Activated T-helper 1 cell treated with anti-CD3 and anti-CD28 coated beads, Interleukin-12 subunit alpha, Interleukin-12 subunit beta, Interleukin-2, Interleukin-4 antibody, amounts not matched to agents 30 ng/mL and 10 ng/mL and 1 ng/mL, durations not matched to agents 14 hours and 24 hours and 36 hours (primary cell): ENCODE measurements at places on chromosomes 3 and 15.

- no peaks in the 10 kb centered on the region for H3K27me3 ChIP-seq
- H3K27ac ChIP-seq = peak overlapping the region; percentile 18
- peaks cover 69% of the 10 kb centered on the region for H3K4me1 ChIP-seq
- no peak overlapping the region for H3K4me3 ChIP-seq
- no peak for DNase-seq
- H3K36me3 ChIP-seq = peaks cover 67% of the 10 kb centered on the region
Measured at GRCh38 chr15:81311752-81312464, 12.0 kb downstream of the STARD5 start.

- H3K27me3 ChIP-seq = no peaks in the 10 kb centered on the region
- DNase-seq = no peak
- peak overlapping the region; percentile 86 for H3K4me3 ChIP-seq
Measured at GRCh38 chr3:12661926-12662592, 1.9 kb downstream of the RAF1 start.

- no peak overlapping the region for H3K27ac ChIP-seq
- DNase-seq = no peak
- H3K36me3 ChIP-seq = no peaks in the 10 kb centered on the region
- H3K27me3 ChIP-seq = peaks cover 18% of the 10 kb centered on the region
- peaks cover 20% of the 10 kb centered on the region for H3K4me1 ChIP-seq
- H3K4me3 ChIP-seq = no peak overlapping the region
Measured at GRCh38 chr3:185943760-185944106, 5.9 kb upstream of the TRA2B start.

DNA sequence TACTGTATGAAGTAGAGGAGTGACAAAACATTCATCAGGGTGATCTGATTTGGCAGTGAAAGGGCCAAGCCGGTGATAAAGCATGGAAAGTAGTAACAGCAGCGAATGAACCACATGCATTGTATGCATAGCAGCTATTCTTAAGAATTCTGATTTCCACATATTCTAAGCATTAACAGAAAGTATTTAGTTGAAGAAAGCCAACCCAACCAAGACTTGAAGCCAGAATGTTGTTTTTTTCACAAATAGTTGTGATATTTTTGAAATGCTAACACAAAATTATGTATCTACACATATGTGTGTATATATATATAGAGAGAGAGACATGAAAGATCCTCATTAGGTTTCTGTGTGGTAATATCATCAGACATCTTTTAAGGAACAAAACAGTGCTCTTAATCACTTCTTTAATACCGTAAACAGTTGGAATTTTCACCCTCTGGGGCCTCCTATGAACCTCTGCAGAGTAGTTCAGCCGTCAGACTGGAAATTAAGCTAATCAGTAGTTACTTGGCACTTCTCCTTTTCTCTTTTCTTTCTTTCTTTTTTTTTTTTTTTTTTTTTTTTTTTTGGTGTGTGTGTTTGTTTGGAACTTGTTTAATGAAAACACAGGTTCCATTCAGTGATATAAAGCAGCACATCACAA is 139.6 kb downstream of the CMSS1 start:
- H3K36me3 ChIP-seq = no peaks in the 10 kb centered on the region
- no peak overlapping the region for H3K4me3 ChIP-seq
- DNase-seq = no peak

- peaks cover 8% of the 10 kb centered on the region for H3K4me1 ChIP-seq
- H3K27ac ChIP-seq = no peak overlapping the region
- H3K27me3 ChIP-seq = no peaks in the 10 kb centered on the region
- H3K4me3 ChIP-seq = no peak overlapping the region
- DNase-seq = no peak
Measured at GRCh38 chr3:45477041-45477725, 88.8 kb downstream of the LARS2 start.

DNA sequence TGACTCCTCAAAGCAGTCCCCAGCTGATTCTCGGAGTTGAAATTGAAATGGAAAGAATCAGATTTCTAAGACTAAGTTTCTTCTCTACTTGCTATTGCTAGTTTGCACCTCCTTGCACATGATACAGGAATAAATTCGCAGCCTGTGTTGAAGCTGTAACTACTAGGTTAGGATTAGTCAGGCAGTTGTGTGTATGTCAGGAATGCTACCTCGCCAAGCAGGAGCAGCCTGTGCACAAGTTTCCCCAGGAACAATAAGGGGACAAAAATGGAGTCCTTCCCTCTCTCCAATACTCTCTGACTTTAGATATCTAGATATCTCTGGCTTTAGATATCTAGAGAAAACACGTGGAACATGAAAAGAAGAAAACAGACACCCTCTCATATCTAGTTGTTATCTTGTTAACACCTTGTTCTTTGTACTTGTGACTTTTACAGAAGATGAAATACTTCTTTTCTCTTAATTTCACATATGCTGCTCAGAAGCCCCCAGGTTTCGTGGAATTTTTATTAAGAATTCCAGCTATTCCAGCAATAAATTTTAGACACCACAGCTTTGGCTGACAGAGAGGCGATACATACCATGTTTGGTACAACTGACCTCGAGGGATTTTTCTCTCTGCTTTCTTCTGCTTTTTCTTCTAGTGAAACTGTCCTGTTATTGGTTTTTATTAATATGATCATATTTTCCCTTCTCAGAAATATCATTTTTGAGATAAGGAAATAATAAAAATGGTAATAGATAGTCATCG is 56.1 kb upstream of the CMSS1 start:
- H3K4me1 ChIP-seq = no peaks in the 10 kb centered on the region
- DNase-seq = no peak
- H3K27me3 ChIP-seq = peaks cover 11% of the 10 kb centered on the region
- H3K27ac ChIP-seq = no peak overlapping the region
- no peak overlapping the region for H3K4me3 ChIP-seq

GRCh38 chr15:39025321-39025720 is 460.7 kb upstream of the RASGRP1 start:
- H3K27ac ChIP-seq = no peak overlapping the region
- no peak for DNase-seq
- peaks cover 5% of the 10 kb centered on the region for H3K27me3 ChIP-seq
- no peaks in the 10 kb centered on the region for H3K4me1 ChIP-seq

- H3K27me3 ChIP-seq = peaks cover 70% of the 10 kb centered on the region
- no peak within 1 kb of the TSS for H3K27ac ChIP-seq
- H3K4me1 ChIP-seq = no peaks in the 10 kb centered on the region
- H3K4me3 ChIP-seq = peak within 1 kb of the TSS; percentile 40
Measured at GRCh38 chr3:184377882-184378445, at the start of gene THPO. Gene THPO (minus strand): TSS chr3:184378207. CDS start chr3:184376259, 1,948 bp downstream.

DNA sequence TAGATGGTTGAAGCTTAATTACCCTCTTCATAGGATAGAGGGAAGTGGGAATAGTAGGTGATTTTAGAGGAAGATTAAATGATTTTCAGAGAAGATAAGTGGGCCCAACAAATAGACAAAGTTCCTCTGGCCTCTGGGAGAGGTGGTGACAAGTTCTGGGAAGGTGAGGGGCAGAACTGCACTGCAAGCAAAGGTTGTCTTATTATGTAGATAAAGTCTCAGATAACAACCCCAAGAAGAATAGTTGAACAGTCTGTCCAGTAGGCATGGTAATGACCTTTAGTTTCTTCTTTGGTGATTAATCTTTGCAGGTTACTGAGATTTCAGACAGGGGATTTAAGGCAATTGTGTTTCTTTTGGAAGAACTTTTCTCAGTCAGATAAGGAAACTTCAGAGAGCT is 439.1 kb downstream of the ROBO2 start:
- H3K36me3 ChIP-seq = no peaks in the 10 kb centered on the region
- H3K4me1 ChIP-seq = no peaks in the 10 kb centered on the region
- no peak overlapping the region for H3K27ac ChIP-seq
- H3K4me3 ChIP-seq = no peak overlapping the region
- H3K27me3 ChIP-seq = no peaks in the 10 kb centered on the region

DNA sequence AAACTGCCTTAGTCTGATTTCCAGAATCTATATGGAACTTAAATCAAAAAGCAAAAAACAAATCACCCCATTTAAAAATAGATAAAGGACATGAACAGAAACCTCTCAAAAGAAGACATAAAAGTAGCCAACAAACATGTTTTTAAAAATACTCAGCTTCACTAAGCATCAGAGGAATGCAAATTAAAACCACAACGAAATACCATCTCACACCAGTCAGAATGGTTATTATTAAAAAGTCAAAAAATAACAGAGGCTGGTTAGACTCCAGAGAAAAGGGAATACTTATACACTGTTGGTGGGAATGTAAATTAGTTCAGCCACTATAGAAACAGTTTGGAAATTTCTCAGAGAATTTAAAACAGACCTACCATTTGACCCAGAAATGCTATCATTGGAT is 367.9 kb downstream of the ZIC4 start:
- H3K4me3 ChIP-seq = no peak overlapping the region
- no peak for DNase-seq
- no peaks in the 10 kb centered on the region for H3K27me3 ChIP-seq
- no peaks in the 10 kb centered on the region for H3K4me1 ChIP-seq
- no peak overlapping the region for H3K27ac ChIP-seq

- H3K27me3 ChIP-seq = peaks cover 8% of the 10 kb centered on the region
- H3K36me3 ChIP-seq = no peaks in the 10 kb centered on the region
- no peak for DNase-seq
- peaks cover 5% of the 10 kb centered on the region for H3K4me1 ChIP-seq
- no peak overlapping the region for H3K27ac ChIP-seq
Measured at GRCh38 chr3:159938714-159939113, 49.9 kb upstream of the IL12A start.

- no peak for DNase-seq
- H3K36me3 ChIP-seq = no peaks in the 10 kb centered on the region
- H3K4me3 ChIP-seq = no peak overlapping the region
- H3K4me1 ChIP-seq = no peaks in the 10 kb centered on the region
Measured at GRCh38 chr3:33980252-33980651, 181.8 kb downstream of the PDCD6IP start.

DNA sequence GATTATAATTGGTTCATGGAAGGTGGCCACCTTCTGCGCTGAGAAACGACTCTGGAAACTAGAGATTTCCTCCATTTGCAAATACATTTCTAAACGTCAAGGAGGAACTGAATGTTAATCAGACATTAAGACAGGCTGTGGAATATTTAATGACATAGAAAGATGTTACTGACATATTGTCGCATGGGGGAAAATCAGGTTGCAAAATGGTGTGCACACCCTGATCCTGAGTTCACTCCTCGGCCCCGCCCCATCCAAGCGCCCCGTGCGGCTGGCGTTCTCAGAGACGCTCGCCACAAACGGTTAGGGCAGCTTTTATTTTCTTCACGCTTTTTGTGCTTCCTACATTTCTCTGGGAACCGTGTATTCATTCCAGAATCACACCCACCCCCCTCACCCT is 10.7 kb downstream of the H1-8 start:
- H3K4me1 ChIP-seq = no peaks in the 10 kb centered on the region
- DNase-seq = no peak
- no peak overlapping the region for H3K4me3 ChIP-seq

GRCh38 chr3:183375787-183376186 is 52.6 kb downstream of the MCF2L2 start:
- peaks cover 34% of the 10 kb centered on the region for H3K4me1 ChIP-seq
- no peak overlapping the region for H3K4me3 ChIP-seq
- no peak for DNase-seq
- H3K27me3 ChIP-seq = no peaks in the 10 kb centered on the region
- no peaks in the 10 kb centered on the region for H3K36me3 ChIP-seq

- no peak overlapping the region for H3K4me3 ChIP-seq
- no peak overlapping the region for H3K27ac ChIP-seq
- H3K4me1 ChIP-seq = no peaks in the 10 kb centered on the region
Measured at GRCh38 chr3:28476764-28477163, 128.1 kb upstream of the AZI2 start.

DNA sequence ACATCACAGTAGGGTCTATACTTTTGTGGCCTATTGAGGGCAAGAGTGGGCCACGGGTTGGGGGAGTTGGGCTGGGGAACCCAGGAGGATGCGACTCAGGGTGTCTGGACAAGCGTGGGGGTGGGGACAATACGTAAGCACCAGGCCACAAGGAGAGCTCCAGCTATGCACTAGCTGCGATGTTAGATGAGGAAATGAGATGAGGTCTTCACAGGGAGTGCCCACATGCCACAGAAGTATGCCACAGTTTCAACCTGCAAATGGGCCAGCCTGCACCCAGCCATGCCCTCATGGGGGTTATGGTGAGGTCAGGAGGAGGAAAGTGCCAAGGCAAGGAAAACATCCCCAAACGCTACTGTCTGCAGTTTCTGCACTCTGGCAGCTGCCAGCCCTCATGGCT is 30.5 kb downstream of the CACNA2D2 start:
- DNase-seq = no peak
- peaks cover 5% of the 10 kb centered on the region for H3K4me1 ChIP-seq
- no peaks in the 10 kb centered on the region for H3K36me3 ChIP-seq
- no peak overlapping the region for H3K27ac ChIP-seq

GRCh38 chr15:68818769-68819494 is 1.8 kb downstream of the ANP32A start:
- peak overlapping the region; percentile 100 for H3K27ac ChIP-seq
- H3K36me3 ChIP-seq = peaks cover 23% of the 10 kb centered on the region
- H3K4me3 ChIP-seq = peak overlapping the region; percentile 98
- H3K27me3 ChIP-seq = no peaks in the 10 kb centered on the region
- DNase-seq = no peak

DNA sequence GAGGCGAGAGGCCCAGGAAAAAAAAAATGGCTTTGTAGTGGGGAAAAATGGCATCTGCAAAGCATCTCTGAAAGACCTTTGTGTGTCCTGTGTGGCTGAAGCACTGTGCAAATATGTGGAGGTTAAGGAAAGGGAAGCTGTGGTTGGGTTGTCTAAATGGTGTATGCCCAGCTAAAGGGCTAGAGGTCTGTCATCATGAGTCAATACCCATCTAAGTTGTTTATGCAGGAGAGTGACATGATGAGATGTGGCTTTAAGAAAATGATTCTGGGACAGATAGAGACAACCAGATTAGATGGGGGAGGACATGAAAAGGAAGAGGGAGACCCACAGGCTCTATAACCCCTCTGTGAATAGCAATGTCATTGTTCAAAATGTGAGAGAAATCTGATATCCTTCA is 280.7 kb downstream of the MFSD1 start:
- no peaks in the 10 kb centered on the region for H3K27me3 ChIP-seq
- no peak overlapping the region for H3K27ac ChIP-seq
- no peaks in the 10 kb centered on the region for H3K36me3 ChIP-seq
- H3K4me1 ChIP-seq = no peaks in the 10 kb centered on the region
- no peak overlapping the region for H3K4me3 ChIP-seq
- DNase-seq = no peak

DNA sequence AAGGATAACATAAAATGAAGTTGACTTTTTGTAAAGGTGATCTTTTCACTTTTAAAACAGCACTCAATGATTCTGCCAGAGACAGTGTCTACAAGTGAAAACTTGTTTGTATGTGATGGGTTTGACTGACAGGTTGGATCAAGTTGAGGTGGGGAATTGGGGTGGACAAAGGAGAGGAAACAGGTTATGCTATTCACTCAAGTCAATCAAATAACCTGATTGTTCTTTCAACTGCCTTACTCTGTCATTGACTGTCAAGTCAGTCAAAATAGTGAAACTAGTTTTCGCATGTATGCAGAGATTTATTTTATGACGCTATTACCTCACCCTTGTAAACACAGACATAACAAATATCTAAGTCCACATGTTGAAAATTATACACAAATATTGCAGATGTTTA is 187.7 kb downstream of the ROBO2 start:
- H3K27me3 ChIP-seq = no peaks in the 10 kb centered on the region
- DNase-seq = no peak
- H3K4me3 ChIP-seq = no peak overlapping the region
- no peak overlapping the region for H3K27ac ChIP-seq
